ENCODE measurements at places on chromosomes 5 and 9.

DNA sequence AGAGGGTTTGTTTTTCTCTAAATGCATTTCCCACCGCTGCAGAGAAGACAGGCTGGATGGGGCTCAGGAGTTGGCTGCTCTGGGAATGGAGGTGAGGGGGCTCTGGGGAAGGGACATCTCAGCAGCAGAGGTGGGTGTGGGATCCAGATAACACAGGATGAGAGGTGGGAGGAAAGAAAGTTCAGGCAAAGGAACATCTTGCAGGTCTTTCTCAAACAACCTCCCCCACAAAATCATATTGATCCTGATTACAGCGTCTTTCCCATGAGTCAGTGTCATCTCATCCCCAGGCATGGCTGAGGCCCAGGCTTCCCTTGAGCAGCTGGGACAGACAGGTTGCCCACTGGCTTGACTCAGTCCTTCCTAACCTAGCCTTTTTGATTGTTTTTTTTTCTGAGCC lies 11.3 kb upstream of the ACSL6 start:
- DNase-seq, result no peak

GRCh38 chr5:132776131-132776937 lies 705 bp downstream of the SEPTIN8 start:
- DNase-seq, result no peak

GRCh38 chr9:76414661-76415060 lies 20.4 kb upstream of the RFK start:
- DNase-seq, result no peak

GRCh38 chr9:38393128-38393796 lies 760 bp downstream of the ALDH1B1 start:
- no peak for DNase-seq

GRCh38 chr9:114417511-114417910 lies 29.7 kb upstream of the AKNA start:
- DNase-seq, result no peak

- no peak for DNase-seq
These were observed 208.8 kb downstream of the ERCC6L2 start for GRCh38 chr9:96084331-96084734.

GRCh38 chr5:174300941-174301761 lies 255.6 kb downstream of the NSG2 start:
- DNase-seq, result no peak

GRCh38 chr5:9439531-9440292 lies 106.2 kb downstream of the SEMA5A start:
- DNase-seq, result no peak

- no peak for DNase-seq
These were observed 324.0 kb downstream of the NDUFS4 start for GRCh38 chr5:53884417-53884816.

DNA sequence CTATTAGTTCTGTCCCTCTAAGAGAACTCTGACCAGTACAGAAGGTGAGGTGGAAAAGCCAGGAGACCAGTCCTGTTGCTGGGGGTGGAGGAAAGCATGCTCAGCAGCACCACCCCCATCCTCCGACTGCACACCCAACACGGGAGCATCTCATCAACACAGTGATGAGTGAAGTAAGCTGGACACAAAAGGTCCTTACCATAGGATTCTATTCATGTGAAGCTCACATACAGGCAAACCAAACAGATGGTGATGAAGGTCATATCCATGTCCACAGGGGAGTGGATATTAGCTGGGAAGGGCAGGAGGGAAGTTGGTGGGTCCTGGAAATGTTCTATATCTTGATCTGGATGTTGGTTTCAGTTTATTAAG lies 14.8 kb upstream of the MARCHF6 start:
- DNase-seq, result no peak

- no peak for DNase-seq
These were observed 71.1 kb upstream of the PITX1 start for GRCh38 chr5:135105105-135105484.

DNA sequence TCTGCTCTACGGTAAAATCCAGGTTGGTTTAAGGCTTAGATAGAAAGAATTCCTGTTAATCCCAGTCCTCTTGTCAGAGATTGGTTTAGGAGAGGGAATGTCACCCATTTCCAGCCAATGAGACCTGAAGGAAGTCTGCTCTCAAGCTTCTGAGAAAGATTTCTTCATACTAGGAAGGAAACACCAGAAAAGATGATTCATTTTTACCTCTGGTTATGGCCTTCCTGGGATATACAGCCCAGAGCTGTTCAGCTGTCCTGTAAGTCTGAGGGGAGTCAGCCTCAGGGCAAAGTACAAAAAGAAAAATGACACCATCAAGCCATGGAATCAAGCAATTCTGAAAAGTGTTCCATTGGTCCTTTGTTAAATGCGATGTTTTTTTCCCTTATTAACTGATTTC lies 18.6 kb upstream of the CFAP95 start:
- no peak for DNase-seq

DNA sequence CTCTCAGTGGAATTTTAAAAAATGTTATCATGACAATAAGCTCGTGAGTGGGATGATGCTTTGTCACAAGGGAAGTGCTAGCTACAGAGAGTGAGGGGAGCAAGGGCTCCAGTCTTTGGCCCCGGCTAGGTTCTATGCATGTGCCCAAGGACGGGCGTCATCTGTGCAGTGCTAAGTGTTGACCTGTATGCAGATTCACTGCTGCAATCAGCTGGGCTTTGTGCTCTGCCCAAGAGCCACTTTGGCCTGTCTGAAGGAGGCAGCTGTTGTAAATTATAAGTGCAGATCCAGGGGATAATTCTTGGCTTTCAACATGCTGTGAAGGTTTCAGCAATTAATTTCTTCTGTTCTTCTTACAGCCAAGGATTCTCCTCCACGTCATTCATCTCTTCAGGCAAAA lies 268.6 kb downstream of the PSAT1 start:
- DNase-seq, result no peak

DNA sequence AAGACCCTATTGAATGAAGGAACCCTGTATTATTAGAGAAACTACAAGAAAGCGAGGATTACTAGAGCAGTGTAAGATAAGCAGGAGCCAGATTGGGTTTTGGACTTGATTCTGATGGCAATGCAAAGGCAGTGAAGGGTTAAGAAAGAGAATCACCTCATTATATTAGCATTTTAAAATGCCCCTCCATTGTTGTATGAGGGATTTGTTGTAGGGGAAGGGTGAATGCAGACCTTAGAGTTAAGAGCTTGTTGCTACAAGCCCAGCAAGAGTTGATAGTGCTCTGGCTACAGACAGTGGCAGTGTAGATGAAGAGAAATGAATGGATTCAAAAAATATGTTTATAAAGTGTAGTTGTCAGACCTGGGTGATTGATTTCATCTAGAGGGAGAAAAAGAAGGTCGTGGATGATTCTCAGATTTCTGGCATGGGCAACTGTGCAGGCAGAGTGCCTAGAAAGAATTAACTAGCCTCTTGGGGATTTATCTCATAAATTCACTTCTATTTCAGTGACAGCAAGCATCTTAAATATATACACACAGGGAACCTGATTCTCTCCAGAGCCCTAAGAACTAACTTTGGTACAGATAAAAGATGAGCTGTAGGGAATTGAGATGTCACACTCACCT lies 344.8 kb downstream of the ARRDC3 start:
- DNase-seq, result no peak

- DNase-seq, result no peak
These were observed 209.3 kb upstream of the PPP1R2B start for GRCh38 chr5:156640691-156641241.

GRCh38 chr5:176541338-176542134 lies 4.3 kb upstream of the RNF44 start:
- DNase-seq, result no peak

- DNase-seq, result no peak
These were observed 25.6 kb downstream of the PDE8B start for GRCh38 chr5:77235846-77236721.

GRCh38 chr5:82244854-82245635 lies 33.1 kb downstream of the RPS23 start:
- no peak for DNase-seq

GRCh38 chr5:146466521-146467349 lies 19.6 kb downstream of the TCERG1 start:
- no peak for DNase-seq

DNA sequence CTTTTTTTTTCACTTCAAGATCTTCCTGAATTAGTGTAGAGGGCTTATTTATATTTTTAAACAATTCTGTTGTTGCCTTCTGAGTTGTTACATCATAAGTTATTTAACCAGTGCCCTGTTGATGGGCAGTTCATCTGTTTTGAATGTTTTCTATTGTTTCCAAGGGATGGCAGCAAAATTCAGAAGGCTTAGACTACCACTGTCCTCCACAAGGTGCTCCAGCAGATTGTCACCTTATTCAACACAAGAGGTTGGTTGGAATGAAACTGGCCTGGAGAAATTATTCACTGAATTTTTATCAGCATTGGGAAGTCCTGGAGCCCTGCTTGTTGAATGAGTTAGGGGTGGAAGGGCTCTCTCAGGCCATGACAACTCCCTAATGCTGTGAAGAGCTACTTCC lies 1.3 kb upstream of the KLHL9 start:
- no peak for DNase-seq

DNA sequence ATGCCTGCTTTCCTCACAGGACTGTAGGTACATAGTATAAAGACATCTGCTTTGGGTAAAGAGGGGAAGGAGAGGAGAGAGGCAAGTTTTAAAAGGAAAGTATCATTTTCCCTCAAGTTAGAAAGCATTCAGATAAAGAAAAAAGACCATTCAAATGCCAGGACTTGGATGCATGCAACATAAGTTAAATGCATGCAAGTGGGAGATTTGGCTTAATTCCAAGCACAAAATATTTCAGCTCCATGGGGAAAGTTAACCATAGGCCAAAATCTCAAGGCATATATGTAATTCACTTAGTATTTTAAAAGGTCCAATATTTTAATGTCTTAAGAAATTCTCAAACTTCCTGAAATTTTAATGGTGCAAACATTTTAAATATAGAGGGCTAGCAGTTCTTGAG lies 36.4 kb downstream of the POU5F2 start:
- no peak for DNase-seq

DNA sequence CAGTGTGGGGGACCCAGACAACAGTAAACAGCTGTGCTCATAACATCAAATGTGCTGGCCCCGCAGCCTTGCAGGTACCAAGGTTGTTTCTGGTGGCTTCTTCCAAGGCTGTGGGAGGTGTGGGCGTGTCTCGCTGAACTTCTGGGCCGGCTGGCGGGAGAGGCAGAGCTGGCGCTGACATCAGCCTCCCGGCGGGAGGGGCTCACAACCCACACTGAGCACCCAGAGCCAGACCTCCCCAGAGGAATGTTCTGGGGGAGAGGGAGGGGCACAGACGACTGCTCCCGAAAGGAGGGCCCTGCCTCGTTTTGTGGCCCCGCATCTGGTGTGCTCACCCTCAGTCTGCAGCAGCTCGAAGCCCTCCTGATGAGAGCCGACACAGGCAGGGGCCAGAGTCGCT lies 6.9 kb upstream of the SLC12A7 start:
- no peak for DNase-seq

- DNase-seq, result no peak
These were observed 39.4 kb upstream of the ERCC6L2 start for GRCh38 chr9:95836072-95836471.

- no peak for DNase-seq
These were observed 12.1 kb downstream of the MELK start for GRCh38 chr9:36584620-36585460.

DNA sequence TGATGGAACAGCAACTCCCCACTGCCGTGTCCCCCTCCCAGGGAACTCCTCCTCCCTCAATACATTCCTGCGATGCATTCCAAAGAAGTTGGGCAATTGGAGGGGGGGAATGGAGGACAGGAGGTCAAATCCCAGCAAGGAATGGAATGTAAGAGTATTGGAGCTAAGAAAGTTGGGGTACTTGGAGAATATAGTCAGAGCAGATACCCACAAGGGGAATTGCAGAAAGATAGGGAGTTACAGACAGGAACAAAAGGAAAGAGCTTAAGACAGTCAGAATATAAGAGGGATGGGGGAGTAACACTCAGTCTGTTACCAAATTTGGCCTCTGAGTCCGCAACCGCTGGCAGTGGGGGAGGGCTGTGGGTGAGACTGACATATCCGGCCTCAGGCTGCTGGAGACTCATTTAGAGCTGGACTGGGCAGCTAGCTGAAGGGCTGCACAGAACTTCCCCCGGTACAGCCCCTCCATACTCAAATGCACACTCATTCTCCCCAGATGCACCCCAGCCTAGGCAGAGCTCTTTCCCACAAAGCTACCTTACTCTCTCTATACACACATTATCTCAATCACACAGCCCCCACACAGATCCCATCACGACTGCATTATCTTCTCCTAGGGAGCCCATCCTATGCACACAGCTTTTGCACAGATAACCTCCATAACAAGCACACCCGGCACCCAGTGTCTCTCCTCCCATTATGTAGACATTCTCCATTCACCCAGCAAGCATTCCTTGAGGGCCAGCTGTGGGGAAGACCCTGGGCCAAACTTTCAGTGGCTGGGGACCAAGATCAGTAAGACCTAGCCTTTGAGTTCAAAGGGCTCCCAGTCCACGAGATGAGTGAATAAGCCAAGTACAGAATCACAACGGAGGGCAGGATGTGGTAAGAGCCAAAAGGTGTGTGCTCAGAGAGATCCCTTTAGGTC lies 3.7 kb downstream of the TLN1 start:
- DNase-seq, result peak; percentile 85
